ENCODE measurements at places on chromosomes 5 and 9.

DNA sequence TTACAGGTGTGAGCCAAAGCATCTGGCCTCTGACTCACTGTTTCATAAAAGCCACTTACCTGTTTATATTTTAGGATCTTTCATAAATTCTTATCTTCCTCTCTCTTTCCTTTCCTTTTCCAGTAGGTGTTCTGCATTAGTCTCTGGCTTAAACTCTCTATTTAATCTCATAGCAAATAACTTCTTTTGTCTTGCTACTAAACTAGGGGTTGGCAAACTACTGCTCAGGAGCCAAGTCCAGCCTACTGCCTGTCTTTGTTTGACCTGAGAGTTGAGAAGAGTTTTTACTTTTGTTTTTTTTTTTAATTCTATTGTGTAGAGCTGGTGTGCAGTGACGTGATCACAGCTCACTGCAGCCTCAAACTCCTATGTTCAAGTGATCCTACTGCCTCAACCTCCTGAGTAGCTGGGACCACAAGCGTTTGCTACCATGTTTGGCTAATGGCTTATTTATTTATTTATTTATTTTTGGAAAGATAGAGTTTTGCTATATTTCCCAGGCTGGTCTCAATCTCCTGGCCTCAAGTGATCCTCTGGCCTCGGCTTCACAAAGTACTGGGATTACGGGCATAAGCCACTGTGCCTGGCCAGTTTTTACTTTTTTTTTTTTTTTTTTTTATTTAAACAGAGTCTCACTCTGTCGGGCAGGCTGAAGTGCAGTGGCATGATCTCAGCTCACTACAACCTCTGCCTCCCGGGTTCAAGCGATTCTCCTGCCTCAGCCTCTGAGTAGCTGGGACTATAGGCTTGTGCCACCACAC is 5.4 kb upstream of the NDFIP1 start:
- no peak for DNase-seq

DNA sequence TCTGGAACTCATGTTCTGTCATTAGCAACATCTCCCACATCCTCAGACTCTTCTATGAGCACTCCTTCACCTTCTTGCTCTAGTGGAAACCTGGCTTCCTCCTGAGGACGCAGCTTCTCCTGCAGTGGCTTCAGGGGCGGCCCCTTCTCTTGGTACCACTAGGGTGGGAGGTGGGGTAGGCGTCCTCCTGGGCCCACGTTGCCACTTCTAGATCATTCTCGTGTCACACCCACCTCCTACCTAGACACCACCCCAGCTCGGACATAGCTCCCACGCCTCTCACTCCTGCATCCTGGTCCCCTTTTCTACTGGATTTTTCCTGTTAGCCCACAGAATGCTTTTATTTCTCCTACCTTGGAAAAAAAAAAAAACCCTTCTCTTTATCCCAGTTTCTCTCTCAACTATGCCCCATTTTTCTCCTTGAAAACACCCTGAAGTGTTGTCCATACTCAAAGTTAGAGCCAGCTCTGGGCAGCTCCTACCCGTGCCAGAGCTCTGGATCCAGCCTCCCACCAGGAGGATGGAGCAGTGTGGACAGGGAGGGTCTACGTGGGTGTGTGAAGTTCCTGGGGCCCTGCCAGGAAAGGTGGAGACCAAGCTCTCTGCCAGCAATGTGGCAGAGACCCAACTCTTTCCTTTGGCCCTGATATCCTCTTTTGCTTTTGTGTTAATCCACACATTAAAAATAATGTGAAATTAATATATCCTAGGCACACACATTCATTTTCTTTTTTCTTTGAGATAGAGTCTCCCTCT is 179.2 kb downstream of the HSPA4 start:
- no peak for DNase-seq

DNA sequence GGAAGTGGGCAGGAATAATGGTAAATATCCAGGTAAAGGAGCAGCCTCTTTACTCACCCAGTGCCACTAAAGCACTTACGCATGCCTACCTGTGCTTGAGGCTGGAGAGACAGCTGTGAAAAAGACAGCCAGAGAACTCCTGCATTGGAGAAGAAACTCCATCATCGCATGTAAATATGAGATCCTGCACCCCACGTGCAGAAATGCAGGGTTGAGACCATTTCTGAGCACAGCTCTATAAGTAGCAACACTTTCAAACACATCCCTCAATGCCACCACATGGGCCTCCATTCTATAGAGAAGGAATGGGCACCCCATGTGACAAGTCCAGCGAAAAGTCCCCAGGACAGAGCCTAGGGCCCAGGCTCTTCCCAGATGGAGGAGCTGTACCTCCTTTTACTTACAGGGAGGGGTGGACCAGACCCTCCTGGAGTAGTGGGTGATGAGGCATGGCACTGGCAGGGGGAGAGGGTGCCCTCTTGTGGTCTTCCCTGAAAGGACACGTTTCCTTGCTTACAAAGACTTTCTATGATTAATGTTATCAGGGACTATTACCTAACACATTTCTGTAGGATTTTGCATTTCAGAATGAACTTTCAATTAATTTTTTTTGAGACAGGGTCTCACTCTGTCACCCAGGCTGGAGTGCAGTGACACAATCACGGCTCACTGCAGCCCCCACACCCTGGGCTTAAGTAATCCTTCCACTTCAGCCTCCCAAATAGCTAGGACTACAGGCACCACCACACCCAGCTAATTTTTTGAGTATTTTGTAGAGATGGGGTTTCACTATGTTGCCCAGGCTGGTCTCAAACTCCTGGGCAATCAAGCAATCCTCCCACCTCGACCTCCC is 55.3 kb upstream of the IL17B start:
- peak; percentile 5 for DNase-seq

GRCh38 chr5:76622973-76623596 is at the start of gene F2RL2:
Gene F2RL2, minus strand, starts transcription at chr5:76623403. Its CDS starts 173 bp downstream, at chr5:76623230.
- DNase-seq = no peak

DNA sequence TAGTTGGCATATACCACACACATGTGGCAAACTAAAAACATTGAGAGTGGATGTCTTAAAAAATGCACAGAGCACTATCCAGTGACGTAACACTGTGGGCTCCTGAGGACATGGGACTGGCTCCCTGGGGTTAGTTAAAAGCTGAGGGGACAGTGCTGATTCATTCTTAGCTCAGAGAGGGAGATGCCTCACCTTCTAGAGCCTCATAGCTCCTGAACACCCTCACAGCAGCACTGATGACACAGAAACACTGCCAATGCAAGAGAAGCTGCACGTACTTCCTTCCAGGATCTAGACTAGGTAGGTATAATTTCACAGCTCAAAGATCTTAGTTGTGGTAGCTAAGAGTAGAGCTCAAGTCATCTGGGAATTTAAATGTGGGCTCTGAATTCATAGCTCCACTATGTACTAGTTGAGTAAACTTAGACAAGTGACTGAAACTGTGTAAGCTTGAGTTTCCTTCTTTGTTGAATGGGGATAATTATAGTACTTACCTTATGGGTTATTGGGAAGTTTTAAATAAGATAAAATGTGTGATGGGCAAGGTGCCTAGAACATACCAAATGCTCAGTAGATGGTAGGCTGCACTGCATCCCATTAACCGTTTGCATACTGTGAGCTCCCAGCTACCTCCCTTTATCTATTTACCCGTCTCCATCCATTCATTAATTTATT is 279.9 kb downstream of the ASTN2 start:
- no peak for DNase-seq
